ENCODE measurements at places on chromosomes 7 and 10. TPM values are rescaled to one million over a fixed set of nuclear protein-coding genes. Genes with fewer than 3 reads are reported as not detected.

Gene MEST
- total RNA-seq = 197 TPM

Gene ERV3-1
- 27.2 TPM for total RNA-seq

Gene MYL10
- not detected for total RNA-seq

Gene SFTPD
- total RNA-seq = 2.1 TPM

Gene PITX3
- 0.69 TPM for total RNA-seq

Gene SSC4D
- total RNA-seq = 1.6 TPM

Gene SEC61A2
- total RNA-seq = 87.0 TPM
